ENCODE measurements at places on chromosomes 2 and 18. TPM values are rescaled to one million over a fixed set of nuclear protein-coding genes. Genes with fewer than 3 reads are reported as not detected.

DNA sequence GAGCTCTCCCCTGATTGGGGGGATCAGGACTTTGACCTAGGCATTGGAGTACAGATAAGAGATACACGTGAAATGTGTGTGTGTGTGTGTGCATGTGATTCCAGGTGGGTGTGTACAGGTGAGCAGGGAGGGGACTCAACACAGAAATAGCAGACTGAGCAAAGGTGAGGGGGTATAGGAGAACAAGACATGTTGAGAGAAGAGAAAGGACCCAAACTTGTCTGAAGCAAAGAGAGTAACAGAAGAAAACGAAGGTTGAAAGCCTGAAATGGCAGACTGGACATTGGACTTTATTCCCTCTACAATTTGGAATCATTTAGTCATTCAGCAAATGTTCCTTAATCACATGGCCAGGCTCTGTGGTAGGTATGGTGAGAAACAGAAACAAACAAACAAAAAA is 23.3 kb downstream of the MRO start:
- no peak for DNase-seq

Gene ZNF396
- 0.92 TPM for total RNA-seq

GRCh38 chr2:186695081-186695756 is 1.4 kb downstream of the FAM171B start:
- DNase-seq, result no peak

DNA sequence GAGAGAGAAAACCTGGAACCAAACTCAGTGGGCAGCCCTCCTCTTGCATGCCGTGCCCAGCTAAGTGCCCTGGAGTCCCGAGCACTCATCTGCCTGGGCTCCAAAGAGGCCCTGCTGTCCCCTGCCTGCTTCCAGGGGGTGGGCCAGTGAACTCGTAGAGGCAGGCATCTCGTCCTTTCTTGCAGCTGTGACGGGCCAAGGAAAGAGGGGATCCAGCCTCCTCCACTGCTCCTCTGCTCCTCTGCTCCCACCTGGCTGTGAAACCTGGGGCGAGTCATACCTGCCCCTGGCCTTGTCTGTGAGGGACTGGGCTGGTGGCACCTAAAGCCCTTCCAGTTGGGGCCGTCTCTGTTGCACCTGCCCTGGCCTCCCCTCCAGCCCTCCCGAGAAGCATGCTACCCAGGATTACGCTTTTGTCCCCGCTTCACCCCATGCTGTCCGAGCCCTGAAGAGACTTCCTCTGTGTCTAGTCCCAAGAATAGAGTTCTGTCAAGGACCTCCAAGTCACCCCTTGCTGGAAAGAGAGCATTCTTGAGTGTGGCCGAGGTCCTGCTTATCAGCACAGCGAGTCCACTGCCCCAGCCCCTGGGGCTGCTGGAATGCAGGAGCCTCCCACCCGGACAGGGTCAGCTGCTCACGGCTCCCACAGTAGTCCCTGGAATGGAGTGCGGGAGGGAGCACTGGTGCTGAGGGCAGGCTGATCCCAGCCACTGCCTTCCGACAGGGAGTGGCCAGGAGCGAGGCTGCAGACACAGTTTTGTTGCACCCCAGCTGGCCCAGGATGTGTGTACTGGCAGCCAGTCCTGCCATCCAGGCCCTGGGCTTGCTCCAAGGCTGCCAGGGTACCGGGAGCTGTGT is 14.3 kb downstream of the KCNK3 start:
- no peak for DNase-seq

Gene KCNJ3
- not detected for total RNA-seq

Gene RPRM
- total RNA-seq, result 0.14 TPM

Gene NYAP2
- total RNA-seq, result not detected

DNA sequence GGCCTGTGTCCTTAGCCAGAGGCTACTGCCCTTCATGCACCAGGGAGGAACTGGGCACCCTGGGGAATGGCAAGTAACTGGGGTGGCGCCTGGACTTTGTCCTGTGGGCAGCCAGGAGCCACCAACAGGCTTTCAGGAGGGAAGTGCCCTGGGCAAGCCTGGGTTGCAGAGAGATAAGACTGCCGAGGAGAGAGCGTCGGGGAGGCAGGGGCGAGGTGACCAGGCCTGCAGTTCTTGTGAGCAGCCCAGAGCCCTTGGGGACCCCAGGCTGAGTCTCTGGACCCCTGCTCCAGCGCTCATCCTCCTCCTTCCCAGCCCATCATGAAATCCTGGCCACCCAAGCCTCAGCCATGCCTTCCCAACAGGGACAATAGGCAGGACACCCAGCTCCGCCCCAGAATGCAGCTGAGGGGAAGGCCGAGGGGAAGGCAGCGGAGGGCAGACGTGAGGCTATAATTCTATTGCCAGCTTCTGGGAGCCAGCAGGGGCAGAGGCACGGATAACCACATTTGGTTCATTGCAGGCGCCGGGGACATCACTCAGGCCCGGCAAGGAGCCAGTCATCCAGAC is 25.1 kb downstream of the ADRA2B start:
- DNase-seq, result no peak

- no peak for DNase-seq
Observed at GRCh38 chr2:5123582-5124196, 568.5 kb upstream of the SOX11 start.

GRCh38 chr2:168567836-168568235 is 111.8 kb downstream of the CERS6 start:
- DNase-seq, result no peak

DNA sequence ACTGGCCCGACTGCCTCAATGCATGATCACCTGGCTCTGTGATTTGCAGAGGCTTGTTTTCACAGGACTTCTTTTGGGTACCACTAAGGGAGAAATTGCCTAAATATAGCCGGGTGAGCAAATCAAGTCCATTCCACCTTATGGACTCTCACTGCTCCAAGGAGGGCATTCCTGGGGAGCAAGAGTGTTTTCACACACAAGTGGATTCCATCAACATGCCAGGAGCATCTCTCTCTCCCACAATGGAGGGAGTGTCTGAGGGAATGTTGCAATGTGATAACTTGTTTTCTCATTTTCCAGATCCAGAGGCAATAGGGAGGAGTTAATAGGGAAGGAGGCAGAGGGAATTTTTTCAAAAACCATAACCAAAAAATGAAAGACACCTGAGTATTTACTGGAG is 250.7 kb downstream of the SATB2 start:
- no peak for DNase-seq

Gene IFIH1
- 35.9 TPM for total RNA-seq

DNA sequence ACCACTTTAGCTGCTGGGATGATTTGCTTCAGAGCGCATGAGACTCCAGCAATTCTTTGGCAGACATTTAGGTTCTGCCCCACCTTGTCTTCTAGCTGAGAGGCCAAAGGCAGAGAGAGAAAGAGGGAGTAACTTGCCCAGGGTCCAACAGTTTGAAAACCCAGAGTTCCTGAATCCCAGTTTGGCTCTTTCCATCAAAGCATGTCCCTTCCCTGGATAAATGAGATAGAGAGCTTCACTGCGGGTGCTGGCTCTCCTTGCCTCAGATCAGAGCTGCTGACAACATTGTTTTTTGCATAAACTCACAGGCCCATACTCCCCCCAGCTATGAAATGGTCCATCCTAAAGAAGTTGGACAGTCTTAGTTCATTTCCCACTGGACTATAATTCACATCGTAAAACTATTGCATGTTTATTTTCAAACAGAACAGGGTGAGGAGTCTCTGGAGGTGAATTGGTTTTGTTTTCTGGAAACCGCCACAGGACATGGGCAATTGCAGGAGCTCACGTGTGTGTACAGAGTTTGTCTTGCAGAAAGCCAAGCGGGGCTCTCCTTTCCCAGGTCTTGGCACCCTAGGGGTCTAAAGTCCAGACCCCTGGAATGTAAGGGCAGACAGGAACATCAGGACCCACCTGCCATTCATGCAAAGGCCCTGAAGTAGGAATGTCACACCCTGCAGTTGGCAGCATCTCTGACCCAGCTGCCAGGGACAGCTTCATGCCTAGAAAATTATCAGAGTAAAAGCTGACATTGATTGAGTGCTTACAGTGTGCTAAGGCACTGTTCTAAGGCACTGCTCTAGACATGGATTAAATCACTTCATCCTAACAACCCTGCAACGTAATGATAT is 25.0 kb upstream of the SLC14A2 start:
- no peak for DNase-seq

GRCh38 chr2:221314786-221315185 is 257.3 kb downstream of the EPHA4 start:
- DNase-seq, result no peak

DNA sequence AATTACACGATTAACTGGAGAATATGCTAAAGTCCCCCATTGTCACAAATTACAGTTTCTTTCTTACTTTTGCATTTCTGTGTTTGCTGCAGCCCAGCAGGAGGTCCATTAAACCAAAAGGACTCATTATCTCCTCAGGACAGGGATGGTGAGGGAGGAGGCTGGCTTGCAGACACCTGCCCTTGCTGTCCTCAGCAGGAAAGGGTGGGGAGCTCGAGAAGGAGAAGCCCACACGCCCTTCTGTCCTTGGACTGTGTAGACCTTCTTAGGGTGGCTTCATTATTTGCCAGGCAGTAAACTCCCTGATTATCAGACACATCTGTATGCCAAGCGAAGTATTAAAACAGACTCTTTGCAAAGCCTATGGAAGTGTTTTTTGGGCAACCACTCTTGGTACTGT is 196.0 kb downstream of the LDLRAD4 start:
- no peak for DNase-seq

DNA sequence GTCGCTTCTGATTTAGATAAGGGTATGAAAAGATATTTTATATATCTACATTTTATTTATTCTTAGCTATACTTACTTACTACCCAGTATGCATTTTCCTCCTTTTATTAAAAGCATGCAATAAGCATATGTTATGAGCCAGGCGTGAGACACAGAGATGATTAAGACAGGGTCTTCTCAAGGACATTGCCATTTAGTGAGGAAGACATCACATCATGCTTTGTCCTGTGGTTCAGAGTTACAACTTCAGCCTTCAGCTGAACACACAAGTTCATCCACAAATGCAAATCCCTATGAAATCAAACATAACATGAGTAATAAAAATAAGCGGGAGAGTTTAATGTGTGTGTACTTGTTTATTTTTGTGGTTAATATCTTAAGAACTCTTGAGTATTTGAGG is 30.2 kb downstream of the GRHL1 start:
- no peak for DNase-seq

DNA sequence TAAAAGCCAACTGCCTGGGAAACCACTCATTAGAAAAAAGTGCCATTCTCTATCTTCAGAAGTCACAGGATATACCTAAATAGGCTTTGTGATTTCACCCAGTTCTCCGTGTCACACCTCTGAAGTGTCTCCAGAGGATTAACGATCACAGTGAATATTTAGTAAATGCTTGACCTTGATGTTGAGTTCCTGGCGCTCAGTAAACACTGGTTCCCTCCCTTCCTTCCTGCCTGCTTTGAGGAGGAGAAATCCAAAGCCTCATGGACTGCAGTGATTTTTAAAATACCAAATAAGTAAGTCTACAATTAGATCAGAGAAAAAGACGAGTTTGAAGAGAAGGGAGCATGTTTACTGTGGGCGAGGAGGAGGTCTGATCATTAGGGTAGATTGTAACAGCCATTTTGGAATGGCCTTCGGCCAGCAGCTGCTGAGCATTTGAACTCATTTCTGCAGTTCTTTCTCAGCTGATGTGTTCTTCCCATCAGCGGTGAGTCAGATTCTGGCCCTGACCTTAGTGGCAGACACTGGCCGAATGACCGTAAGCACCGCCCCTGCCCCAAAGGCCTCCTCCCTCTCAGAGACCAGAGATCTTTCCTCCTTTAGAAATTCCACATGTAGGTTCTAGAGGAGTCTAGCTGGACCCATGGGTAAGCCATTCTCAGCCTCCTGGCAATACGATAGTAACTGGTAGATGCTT is 62.1 kb upstream of the SLC16A14 start:
- DNase-seq, result no peak

- DNase-seq, result no peak
Observed at GRCh38 chr2:54632733-54633692, 90.4 kb upstream of the EML6 start.

Gene TWIST2
- not detected for total RNA-seq

DNA sequence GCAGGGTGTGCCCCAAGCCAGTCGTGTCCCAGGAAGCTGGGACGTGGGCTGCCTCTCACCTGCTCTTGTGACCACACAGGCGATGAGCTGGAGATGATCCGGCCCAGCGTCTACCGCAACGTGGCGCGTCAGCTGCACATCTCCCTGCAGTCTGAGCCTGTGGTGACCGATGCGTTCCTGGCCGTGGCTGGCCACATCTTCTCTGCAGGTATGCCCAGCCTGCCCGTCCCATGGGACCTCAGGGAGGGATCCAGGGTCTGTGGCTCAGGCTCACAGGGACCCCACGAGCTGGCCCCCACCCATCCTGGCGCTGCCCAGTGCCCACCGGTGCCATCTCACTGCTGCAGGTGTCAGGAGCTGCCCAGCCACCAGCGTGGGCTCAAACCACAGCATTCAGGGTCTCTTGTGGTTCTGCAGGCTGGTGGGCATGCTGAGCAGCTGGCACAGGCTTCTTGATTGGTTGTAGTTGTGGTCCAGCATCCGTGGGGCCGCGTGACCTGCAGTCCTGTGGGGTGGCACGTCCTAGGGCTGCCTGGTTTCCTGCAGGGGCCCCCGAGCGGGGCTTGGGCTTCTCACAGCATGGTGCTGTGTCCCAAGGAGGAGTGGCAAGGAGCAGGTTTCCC is 3.8 kb downstream of the BOK start:
- DNase-seq, result no peak

- DNase-seq, result no peak
Observed at GRCh38 chr2:99898336-99899048, 243.9 kb downstream of the AFF3 start.

Measured in activated naive CD8-positive, alpha-beta T cell treated with anti-CD3 and anti-CD28 coated beads for 36 hours (primary cell).